ENCODE measurements at places on chromosomes 2 and 18. TPM values are rescaled to one million over a fixed set of nuclear protein-coding genes. Genes with fewer than 3 reads are reported as not detected.

- no peak overlapping the region for H3K27ac ChIP-seq
- DNase-seq, result no peak
- H3K4me1 ChIP-seq, result peaks cover 4% of the 10 kb centered on the region
These were observed 200.6 kb downstream of the ZFP36L2 start for GRCh38 chr2:43025709-43026295.

DNA sequence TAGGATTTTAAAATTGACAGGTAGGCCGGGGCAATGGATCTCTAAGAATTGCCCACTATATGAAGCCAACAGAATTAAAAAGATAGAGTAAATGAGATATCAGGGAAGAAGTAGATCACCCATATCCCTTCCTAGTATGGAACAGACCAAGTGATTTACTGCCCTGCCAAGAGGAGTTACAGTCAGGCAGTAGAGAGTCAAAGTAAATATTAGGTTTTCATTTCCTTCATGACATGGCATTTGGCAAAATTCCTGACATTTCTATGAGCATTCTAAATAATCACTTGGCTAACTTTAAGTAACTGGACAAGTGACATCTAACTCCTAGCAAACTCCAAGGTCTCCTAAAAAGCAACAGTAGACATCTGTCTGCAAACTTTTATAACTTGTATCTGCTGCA is 33.5 kb downstream of the GALNT5 start:
- DNase-seq, result no peak
- no peaks in the 10 kb centered on the region for H3K36me3 ChIP-seq
- no peak overlapping the region for H3K4me3 ChIP-seq
- no peaks in the 10 kb centered on the region for H3K4me1 ChIP-seq
- no peaks in the 10 kb centered on the region for H3K27me3 ChIP-seq

GRCh38 chr2:234502285-234502918 is 5.5 kb upstream of the ARL4C start:
- no peaks in the 10 kb centered on the region for H3K4me1 ChIP-seq
- H3K4me3 ChIP-seq, result no peak overlapping the region
- H3K27ac ChIP-seq, result no peak overlapping the region
- DNase-seq, result no peak

DNA sequence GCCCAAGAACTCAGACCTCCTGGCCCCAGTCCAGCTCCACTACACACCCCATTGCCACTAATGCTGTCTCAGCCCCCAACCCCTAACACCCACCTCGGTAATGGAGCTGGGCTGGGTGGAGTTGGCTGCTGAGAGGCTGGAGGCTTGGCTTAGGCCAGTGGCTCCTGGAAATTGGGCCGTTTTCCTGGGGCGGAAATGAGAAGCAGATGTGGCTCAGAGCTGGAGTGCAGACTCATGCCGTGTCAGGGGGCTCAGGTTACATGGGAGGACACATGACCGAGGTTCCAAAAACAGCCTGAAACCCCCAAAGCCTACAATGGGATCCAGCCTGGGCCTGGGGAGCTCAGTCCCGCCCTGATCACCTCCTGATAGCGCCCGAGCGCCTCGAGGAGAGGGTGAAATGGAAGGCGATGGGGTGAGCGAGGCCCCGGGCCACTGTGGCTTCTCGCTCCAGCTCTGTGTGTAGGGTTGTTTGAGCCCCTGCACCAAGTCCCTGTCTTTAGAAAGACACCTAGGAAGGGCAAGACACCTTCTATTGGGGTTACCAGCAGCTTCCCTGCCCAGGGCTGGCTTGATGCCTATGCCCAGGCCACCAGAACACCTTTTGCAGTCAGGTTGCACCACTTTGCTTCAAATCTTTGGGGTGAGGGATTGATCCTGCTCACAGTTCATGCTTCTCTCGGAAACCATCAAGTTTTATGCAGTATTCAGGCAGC is 175.7 kb upstream of the HAAO start:
- no peak overlapping the region for H3K27ac ChIP-seq
- H3K36me3 ChIP-seq, result no peaks in the 10 kb centered on the region
- DNase-seq, result no peak

The CMPK2 gene
- total RNA-seq, result 0.12 TPM

The FAP gene
- total RNA-seq, result not detected

The APOB gene
- 0.62 TPM for total RNA-seq

GRCh38 chr2:74413001-74413698 is 8.3 kb downstream of the C2orf81 start:
- no peak overlapping the region for H3K4me3 ChIP-seq
- H3K27me3 ChIP-seq, result peaks cover 35% of the 10 kb centered on the region
- H3K4me1 ChIP-seq, result peaks cover 16% of the 10 kb centered on the region

- peak; percentile 20 for DNase-seq
- no peak overlapping the region for H3K4me3 ChIP-seq
- no peak overlapping the region for H3K27ac ChIP-seq
- H3K27me3 ChIP-seq, result no peaks in the 10 kb centered on the region
These were observed 250.1 kb downstream of the FBXO15 start for GRCh38 chr18:73897517-73897916.

DNA sequence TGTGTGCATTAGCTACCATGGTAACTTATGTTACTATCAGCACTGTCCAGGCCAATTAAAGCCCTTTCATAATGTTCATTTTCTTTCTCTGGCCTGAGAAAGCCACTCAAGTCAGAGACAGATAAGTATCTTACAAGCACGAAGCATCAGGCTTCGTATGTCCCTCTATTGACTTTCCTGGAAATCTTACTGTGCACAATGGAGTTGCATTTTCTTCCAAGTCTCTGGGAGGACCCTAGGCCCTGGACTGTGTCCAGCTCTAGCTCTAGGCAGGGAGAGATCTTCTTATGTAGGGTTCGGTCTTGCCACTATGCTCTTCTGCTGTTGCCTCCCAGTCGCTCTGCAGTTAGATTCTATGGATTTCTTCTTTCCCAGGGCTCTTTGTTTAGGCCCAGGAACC is 40.0 kb upstream of the ITGA6 start:
- H3K4me1 ChIP-seq, result peaks cover 11% of the 10 kb centered on the region
- H3K27me3 ChIP-seq, result no peaks in the 10 kb centered on the region
- no peak overlapping the region for H3K27ac ChIP-seq
- H3K4me3 ChIP-seq, result no peak overlapping the region
- no peak for DNase-seq

The UBXN4 gene
- total RNA-seq, result 57.6 TPM

DNA sequence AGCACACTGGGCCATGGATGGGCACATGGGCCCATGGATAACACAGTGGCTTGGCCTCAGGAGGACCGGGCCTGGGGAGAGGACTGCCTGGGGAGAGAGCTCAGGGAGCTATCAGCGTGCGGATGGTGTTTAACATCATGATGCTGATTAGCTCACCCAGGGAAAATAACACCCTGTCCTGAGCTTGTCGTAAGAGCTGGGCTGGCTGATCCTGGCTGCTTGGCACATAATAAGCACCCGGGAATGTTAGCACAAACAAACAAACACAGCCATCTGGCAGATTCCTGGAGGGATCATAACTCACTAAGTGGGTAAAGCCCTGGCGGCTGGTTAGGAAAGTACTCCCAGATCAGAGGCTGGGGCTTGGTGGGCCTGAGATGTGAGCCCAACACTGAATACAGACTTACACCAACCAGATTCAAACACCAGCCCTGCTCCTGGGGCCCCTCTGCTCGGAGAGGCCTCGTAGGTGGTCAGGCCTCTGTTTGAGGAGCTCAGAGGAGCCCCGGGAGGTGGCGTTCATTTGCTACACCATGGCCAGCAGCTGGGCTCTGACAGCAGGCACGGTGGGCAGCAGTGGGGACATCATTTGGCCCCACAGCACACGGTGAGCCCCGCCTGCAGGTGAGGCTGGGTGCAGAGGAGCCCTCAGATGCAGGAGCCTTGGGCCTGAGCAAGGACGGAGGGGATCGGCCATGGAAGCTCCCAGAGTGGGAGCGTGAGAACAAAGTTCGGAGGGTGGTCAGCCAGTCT is 193.4 kb upstream of the HDAC4 start:
- no peak for DNase-seq
- H3K36me3 ChIP-seq, result no peaks in the 10 kb centered on the region
- no peaks in the 10 kb centered on the region for H3K4me1 ChIP-seq
- no peaks in the 10 kb centered on the region for H3K27me3 ChIP-seq
- no peak overlapping the region for H3K27ac ChIP-seq

The C1GALT1C1L gene
- not detected for total RNA-seq

The CCDC138 gene
- total RNA-seq, result 31.6 TPM

The ELOA2 gene
- not detected for total RNA-seq

Measured in GM23338 (cell line).